ENCODE measurements at places on chromosomes 3 and 15. TPM values are rescaled to one million over a fixed set of nuclear protein-coding genes. Genes with fewer than 3 reads are reported as not detected.

DNA sequence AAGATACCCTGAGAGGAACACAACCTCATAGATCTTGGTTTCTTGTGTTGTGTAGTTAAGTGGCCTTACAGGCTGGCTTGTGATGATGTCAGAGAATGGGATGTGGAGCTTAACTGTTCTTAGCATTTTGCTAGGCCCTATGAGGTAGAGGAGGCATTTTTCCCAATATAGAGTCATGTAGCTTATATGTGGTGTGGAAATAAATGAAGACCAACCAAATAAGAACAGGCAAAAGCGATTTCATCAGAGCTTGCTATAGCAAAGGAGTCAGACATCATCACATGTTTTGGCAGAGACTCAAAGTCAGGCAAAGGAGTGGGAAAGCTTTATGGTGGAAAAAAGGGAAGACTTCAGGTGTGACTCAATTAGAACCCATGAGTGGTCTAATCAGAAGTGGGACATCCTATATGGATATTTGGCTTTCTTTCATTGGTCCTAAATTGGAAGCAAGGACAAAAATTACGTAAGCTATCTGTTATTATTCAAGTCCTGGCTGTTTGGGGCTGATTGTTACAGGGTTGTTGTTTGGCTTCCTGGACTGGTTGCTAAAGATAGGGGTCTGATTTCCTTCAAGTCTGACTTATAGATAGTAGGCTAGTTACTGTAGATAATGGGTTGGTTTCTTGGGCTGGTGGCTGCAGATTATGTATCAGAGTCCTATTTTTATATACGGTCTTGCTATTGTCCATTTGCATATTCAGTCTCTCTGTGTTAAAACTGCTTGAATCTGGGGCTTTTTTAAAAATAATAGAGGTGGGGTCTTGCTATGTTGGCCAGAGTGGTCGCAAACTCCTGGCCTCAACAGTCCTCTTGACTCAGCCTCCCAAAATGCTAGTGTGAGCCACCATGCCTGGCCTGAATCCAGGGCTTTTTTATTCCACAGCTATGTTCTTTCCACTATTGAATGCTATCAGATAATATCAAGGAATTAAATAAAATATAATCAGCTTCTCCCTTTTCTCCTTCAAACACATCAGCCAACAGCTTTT lies 30.3 kb upstream of the SETD2 start:
- no peak for DNase-seq

DNA sequence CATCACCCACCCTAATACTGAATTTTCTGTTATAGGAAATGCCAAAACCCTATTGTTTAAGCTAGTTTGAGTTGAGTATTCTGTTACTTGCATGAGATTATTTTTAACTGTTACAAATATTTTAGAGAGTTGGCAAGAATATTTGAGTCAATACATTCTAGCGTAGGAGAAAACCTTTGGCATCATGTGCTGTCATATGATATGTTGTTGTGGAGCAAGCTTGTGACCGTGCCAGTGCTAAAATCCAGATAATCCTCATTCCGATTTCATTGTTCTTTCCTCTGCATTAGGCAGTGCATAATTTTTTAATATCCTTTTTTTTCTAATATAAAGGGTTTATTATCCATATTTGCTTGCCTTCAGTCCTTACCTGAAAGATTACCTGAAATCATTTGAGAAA lies 168.0 kb upstream of the GMNC start:
- DNase-seq, result no peak

GRCh38 chr3:63974451-63974850 lies 48.8 kb downstream of the PSMD6 start:
- no peak for DNase-seq

- no peak for DNase-seq
These were observed 6.8 kb upstream of the GAP43 start for GRCh38 chr3:115616461-115616860.

- no peak for DNase-seq
These were observed 800.3 kb upstream of the GBE1 start for GRCh38 chr3:82561784-82562183.

DNA sequence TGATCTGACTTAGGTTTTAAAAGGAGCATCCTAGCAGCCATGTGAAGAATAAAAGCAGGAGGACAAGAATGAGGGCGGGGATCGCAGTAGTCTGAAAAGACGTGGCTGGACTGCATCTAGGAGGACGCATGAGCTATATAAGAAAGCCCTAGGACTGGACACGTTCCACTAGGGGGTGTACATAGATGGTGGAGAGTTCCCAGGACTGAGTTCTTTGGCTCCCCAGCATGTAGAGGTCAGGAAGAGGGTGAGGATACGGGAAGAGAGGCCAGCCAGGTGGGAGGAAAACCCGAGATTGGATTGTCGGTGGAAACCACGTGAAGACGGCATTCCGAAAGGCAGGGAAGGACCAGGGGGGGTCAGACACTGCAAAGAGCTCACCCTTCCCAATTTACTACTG lies 64.2 kb upstream of the CFAP161 start:
- DNase-seq, result no peak

The FMN1 gene
- total RNA-seq, result 0.41 TPM

DNA sequence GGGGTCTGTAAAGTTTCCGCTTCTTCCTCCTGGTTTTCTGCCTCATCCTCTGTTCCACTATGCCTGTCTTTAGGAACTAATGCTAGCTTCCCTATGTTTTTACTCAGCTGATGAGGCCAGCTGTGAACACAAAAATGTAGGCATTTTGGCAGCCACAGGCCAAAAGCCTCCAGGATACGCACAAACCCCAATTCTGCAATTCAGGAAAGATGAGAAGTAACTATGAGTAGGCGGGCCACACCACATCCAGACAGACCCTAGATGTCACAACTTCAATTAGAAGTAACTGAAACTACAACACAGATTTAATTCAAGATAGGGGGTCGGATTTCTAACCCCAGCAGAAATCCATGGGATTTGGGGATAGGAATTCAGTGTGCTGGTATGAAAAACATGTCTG lies 11.9 kb downstream of the CA12 start:
- DNase-seq, result no peak

DNA sequence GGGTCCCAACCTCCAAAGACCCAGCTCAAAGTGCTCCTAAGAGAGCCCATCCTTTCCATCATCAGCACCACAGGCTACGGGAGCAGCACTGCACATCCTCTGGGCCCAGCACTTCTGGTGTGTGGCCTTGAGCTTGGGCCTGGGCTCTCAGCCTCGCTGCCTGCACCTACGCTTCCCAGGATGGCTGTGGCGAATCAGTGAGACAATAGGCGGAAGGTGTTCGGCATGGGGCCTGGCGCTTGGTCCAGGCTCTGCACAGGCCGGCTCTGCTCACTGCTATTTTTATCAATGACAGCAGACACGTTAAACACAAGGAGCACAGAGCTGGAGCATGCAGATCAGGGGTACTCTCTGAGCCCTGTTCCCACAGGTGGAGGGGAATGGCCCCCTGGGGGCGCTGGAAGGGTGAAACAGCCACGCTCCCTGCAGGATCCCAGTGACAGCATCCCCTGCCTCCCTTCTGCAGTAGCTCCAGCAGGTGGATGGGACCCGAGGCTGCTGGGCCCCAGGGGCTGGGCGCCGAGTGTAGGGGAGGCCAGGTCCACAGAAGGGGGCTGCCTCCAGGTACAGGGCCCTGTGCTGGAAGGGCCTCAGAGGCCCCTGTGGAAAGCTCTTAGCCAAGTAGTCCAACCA lies 90.0 kb upstream of the RPL32 start:
- DNase-seq, result no peak

The IQCH gene
- 5.2 TPM for total RNA-seq

DNA sequence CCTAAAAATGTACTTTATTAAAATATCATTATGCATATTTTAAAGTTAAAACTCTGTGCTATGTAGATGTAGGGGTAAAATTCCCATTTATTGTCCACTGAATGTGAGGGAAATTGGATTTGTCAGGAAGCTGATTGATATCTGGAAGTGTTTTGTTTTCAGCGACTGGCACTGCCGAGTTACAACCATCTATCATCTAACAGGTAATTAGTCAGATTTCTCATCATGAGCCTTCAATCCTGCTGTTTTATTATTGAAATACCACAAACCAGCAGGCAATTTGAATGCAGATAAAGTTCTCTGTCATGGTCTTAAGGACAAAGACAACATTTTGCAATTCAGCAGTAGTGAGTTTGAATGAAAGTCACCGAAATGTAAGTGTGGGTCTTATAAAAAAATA lies 40.5 kb downstream of the ZIC1 start:
- no peak for DNase-seq

The NR2E3 gene
- total RNA-seq, result not detected

GRCh38 chr15:95932676-95933075 lies 397.8 kb upstream of the NR2F2 start:
- DNase-seq, result no peak

DNA sequence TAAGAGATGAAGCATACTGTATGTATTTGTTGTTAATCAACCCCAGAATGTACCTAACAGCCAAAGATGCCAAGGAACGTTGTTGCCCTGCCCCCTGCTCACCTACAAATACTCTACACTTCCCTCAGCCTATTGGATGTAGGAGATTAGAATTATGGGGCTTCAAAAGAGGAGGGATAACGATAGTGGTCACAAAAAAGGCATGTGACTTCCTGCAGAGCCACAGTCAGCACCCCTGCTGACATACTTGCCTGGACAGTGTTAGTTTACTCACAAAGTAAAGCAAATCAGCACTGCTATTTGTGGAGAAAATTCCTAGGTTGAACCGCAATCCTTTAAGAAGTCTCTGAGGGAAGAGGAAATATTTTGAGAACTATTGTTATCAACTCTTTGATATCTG lies 37.9 kb downstream of the PARP15 start:
- DNase-seq, result no peak

GRCh38 chr3:109553591-109554371 lies 216.4 kb upstream of the DPPA4 start:
- DNase-seq, result no peak

The RTP2 gene
- not detected for total RNA-seq

GRCh38 chr15:33700695-33701303 lies 267.5 kb upstream of the CHRM5 start:
- peak; percentile 64 for DNase-seq

DNA sequence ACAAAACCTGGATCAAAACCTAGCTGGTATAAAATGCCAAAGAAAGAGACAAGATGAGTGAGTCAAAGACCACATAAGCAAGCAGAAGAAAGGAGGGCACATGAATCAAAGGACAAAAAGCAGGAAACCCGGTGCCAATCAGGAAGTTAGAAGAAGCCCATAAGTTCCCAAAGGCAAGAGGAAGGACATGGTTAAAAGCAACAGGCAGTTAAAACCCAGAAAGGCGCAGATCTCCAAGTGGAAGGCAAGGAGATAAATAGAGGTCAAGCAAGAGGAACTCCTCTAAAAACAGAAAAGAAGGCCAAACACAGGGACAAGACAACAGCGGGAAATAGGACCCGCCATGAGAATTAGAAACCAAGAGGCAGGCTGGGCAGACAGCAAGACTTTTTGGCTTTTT lies 4.4 kb downstream of the TMOD2 start:
- no peak for DNase-seq

- DNase-seq, result no peak
These were observed 85.3 kb upstream of the TNFAIP8L3 start for GRCh38 chr15:51180011-51180410.

GRCh38 chr15:63969652-63970421 lies 76.4 kb downstream of the DAPK2 start:
- DNase-seq, result no peak

The SLC28A2 gene
- total RNA-seq, result 1.2 TPM

- DNase-seq, result no peak
These were observed 13.3 kb upstream of the HHLA2 start for GRCh38 chr3:108283006-108283405.

The ZNF774 gene
- 9.5 TPM for total RNA-seq

The GOLGA6D gene
- 0.13 TPM for total RNA-seq

The STRIT1 gene
- not detected for total RNA-seq

All from progenitor cell of endocrine pancreas (in vitro differentiated cells).